SK-N-DZ (cell line): ENCODE measurements at places on chromosomes 5 and 9.

- no peak for DNase-seq
Observed at GRCh38 chr9:129285382-129285781, 107.3 kb upstream of the IER5L start.

GRCh38 chr9:85524531-85524930, 217.2 kb downstream of the AGTPBP1 start:
- no peak for DNase-seq

DNA sequence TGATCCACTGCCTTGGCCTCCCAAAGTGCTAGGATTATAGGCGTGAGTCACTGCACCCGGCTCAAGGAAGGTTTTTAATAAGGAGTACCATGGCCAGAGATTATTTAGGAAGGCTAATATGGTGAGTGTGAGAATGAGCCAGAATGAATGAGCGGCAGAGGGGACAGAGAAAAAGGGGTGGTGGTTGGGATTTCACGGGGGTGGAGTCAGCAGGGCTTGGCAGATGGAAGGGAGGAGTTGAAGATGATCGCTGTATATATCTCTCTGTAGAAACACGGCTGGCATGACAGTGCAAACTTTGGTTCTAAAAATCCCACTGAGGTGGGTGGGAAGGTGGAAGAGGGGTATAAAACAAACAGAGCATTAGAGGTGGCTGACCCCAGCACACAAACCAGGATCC, 176.7 kb upstream of the TBC1D2 start:
- no peak for DNase-seq

GRCh38 chr5:8865266-8865665, 680.6 kb downstream of the SEMA5A start:
- no peak for DNase-seq

DNA sequence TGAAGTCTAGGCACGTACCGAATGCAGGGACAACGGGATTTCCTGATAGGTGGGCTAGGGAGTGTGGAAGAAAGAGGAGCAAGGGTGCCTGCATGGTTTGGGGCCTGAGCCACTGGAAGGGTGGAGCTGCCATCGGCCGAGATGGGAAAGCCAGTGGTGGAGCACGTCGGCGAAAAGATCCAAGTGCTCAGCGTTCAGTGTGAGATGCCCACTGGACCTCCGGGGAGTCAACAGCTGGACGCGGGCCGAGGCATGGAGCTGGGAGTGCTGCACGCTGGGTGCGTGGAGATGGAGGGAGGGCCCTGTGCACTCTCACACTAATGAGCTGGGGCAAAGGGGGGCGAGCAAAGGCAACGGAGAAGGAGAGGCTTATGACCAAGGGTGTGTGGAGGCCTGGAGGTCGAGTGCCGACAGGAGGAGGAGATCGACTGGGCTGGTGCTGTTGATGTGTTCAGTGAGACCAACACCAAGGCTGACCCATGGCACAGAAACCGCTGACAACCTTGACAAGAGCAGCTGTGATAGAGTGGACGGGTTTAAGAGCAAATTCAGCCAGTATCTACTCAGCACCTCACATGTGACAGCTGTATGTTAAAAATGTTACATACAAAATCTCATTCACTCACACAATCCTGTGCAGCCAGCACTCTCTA, 85.7 kb downstream of the STK10 start:
- no peak for DNase-seq

DNA sequence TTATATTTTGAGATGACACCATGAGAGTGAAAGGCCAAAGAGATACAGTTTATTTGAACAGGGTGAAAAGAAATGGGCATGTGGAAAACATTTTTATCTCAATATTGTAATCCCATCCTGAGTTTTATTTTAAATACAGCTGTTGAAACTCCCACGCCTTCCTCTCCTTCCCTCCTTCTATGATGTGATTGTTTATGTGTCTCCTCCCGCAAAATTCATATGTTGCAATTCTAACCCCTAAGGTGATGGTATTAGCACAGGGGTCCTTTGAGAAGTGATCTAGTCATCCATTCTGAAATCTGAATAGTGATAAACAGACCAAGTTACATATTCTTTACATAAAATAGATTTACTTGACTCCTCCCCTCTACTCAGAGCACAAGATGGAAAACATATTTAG, 1275.4 kb upstream of the C9orf72 start:
- no peak for DNase-seq

DNA sequence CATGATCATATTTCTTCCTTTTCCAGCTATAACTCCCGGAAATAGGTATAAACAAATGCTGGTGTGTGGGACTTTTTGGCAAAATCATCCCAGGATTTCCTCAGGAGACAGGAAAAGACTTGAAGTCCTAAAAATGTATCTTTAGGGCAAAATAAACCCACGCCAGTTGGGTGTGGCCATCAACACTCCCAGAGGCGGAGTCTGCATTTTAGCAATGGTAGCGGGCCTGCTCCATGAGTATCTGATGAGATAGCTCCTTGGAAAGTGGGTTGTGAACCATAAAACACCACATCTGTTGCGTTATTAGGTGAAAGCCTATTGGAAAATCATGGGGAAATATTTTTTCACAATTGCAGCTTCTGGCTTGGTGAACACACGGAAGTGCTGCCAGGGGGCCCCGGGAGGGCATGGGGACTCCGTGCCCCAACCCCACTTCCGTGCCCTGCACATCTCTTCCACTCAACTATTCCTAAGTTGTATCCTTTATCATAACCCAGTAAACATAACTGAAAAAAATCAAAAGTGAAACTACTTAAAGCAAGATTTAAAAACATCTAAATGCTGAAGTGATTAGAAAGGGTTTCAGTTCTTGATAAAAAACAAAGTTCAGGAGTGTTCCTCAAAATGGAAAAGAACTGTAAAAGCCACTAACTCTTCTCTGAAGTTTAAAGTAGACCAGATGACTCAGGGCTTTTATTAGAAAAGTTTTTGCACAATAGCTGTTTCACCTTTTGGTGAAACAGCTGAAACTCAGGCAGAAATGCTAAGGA, 111.2 kb downstream of the LRRC70 start:
- no peak for DNase-seq

DNA sequence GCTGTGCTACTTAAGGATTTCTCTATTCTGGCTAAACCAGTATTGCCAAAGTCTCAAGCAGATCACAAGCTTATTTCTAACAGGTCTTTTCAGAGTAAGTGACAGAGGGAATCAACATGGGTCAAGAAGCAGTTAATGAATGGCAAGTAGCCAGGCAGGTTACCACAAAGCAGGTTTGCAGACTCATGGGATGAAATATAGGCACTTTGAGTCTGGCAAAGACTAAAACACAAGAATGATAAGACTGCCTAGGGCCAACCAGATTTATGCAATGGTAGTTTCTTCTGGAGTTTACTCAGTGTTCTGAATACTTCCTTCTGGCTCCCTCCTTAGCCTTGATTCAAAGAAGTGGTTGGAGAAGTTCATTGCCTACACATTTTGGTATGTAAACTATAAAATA, 3.6 kb downstream of the HMGCS1 start:
- no peak for DNase-seq

GRCh38 chr5:180699042-180699441, 40.8 kb downstream of the OR2Y1 start:
- DNase-seq, result no peak

- no peak for DNase-seq
Observed at GRCh38 chr5:10663489-10664179, 97.4 kb downstream of the DAP start.

DNA sequence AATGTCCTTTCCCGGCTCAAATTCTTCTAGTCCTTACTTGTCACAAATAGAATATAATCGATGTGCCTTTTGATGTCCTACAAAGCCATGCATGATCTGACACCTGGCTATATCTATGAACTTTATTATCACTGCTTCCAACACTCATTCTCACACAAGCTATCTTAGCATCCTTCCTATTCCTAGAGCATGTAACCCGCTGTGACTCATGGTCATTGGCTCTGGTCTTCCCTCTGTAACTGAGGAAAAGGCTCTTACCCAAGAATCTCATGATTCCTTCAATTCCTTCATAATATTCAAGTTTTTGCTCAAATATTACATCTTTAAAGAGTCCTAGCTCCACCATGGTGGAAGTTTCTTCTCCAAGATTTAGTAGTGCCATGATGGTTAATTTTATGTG, 480.0 kb upstream of the PAPPA start:
- DNase-seq, result no peak

DNA sequence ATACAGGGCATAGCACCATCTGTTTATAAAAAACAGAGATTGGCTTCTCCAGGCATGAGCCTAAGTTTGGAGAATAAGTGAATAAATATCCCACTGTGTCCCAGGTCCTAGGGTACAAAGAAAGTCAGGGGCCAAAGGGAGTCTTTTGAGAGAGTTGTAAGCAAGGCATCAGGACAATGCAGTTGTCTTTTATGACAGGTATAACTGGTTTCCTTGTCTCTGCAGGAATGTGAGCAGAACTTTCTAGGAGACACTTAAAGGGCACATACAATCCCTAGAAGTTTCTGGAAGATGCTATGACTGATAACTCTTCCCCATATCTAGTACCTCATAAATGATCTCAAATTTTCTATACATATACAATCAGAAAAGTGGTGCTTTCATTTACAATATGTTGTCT, 245.6 kb upstream of the RGMB start:
- no peak for DNase-seq

DNA sequence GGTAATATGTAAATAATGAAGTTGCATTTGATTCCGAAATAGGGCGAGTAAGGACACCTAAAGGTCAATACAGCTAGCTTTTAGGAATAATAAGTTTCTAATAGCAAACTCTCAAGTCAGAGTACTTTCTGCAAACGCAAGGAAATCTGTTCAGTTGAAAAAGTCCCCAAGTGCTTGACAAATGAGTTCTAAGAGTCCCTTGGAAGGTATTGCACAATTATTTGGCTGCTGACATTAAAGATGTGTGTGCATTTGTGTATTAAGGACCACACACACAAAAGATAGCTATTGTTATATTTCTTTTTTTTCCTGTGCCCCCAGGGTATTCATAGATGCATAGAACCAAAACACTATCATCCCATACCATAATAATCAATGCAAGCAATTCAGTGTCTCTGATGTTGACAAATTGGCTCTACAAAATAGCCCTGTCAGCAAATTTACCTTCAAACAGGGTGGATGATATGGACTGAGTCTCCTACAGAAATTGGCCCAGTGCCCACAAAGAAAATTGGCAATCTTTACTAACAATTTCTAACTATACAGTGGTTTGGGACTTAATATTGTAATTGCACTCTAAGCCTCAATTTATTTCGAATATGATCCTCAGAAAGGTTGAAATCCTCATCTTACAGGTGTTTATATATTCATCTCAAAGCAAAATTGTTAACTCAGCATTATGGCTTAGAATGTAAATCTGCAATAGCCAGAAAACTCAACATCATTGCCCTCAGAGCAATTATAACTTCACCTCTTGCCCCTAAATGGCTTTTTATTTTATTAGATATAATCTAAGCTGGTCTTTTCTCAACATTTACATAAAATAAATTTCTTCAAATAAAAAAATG, 827.2 kb downstream of the MAT2B start:
- DNase-seq, result no peak

DNA sequence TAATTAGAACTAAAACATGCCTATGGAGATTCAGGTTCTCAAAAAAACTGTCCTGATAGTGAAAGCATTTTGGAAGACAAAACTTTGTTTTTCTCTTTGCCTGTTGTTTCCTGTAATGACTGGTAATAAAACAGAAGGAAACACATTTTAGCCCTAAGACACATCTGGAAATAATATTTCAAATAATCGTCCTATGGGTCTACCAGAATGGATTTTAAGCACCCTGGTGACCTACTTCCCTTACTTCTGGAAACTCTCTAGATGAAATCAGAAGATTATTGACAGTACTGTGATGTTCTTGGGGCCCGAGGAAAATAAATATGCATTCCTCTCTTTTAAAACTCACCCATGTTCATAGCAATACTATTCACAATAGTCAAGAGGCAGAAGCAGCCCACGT, 110.1 kb upstream of the TLE4 start:
- peak; percentile 18 for DNase-seq

- DNase-seq, result no peak
Observed at GRCh38 chr5:149325166-149325735, 20.0 kb upstream of the GRPEL2 start.

DNA sequence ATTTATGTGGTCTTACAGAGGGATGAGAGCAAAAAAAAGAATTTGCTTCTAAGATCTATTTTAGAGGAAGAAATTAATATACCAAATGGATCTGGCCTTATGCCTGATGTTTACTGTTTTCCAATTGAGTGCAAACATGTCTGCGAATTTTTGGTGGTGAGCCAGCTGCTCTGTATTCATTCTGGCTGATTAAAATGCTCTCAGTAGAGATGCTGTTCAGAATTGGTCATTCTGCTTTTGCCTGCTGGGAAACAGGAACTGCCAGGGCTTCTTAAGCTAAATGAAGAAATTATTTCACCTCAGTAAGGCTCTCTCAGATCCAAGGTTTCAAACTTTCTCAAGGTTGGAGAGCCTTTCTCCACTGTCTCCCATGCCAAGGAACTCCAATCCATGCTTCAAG, 132.0 kb upstream of the SV2C start:
- DNase-seq, result no peak

DNA sequence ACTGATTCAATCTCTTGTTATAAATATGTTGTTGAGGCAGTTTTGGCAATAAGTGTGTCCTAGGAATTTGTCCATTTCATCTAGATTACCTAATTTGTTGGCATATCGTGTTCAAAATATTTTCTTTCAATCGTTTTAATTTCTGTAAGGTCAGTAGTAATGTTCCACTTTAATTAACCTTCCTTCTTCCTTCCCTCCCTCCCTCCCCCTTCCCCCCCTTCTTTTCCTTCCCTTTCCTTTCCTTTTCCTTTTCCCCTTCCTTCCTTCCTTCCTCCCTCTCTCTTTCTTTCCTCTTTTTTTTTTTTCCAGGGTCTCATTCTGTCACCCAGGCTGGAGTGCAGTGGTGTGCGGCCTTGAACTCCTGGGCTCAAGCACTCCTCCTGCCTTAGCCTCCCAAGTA, 27.1 kb downstream of the CD14 start:
- DNase-seq, result no peak

DNA sequence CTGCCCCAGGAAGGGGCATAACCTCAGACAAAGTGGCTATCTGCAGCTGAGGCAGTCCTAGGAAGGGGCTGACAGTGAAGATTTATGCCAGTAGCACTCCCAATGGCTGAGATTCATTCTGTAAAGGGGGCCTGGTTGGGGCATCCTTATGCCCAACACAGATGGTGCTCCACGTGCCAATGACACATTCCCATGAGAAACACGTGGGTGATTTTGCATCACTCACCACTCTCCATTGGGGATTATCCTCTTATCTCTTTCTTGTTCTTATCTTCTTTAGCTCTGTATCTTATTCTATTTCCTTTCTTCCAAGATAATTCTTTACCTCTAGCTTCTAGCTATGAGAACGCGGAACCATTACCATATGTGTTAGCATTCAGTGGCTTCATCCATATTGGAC, 194.0 kb upstream of the TUT7 start:
- no peak for DNase-seq
